Stimulated activated memory B cell treated with anti-CD40 and anti-IgM and Interleukin-4, amounts not matched to agents 10 μg/mL and 1 μg/mL and 100 μg/mL, for 72 hours (primary cell): ENCODE measurements at places on chromosomes 2 and 18.

GRCh38 chr2:226892729-226893128 is 56.9 kb downstream of the RHBDD1 start:
- ATAC-seq: no peak

DNA sequence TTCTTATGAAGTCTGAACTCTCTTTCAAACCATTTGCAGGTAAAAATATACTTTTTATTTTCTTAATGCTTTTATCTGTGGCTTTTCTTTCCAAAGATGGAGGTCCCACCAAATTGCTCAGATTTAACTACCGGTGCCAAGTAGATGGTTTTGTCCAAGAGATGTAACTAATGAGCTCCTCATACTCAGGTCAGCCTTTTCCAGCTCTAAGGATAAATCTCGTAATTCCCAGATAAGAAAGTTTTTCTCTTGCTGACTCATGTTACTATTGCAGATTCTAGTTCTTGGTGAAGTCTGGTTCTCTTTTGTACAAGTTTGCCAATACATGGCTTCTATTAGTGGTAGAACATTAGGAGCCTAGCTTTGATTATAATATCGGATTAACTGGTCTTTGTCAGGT is 550.8 kb upstream of the ZNF804A start:
- ATAC-seq: no peak

DNA sequence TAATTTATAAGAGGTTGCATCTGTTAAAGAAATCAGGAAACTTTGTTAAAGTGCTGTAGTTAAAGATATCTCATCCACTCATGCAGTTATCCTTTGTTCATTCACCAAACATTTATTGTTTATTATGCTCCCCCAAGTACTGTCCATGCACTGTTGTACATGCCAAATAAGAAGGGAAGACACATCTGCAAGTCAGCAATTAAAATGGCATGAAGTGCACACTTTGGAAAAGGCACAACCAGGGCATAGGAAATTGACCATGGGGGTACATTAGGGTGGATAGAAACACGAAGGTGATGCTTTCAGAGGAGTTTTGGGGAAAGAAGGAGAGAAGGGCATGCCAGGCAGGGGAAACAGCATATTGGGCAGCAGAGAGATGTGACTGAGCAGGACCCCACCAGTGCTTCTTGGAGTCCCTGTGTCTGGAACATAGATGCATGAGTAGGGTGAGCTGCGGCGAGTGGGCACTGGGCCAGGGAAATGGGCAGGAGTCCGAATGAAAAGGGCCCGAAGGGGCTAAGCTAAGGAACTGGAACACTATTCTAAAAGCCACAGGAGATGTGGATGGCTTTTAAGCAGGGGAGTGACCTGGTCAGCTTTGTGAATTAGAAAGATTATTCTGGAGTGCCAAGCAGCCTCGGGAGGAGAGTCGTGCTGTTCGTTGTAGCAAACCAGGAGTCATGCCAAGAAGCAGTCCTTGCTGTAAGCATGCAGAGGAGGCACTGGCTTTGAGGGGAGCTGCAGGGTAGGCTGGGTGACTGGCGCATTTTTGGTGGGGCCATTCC is 316.3 kb downstream of the AGPS start:
- no peak for ATAC-seq

GRCh38 chr18:61322265-61322873 is 10.9 kb upstream of the CDH20 start:
- ATAC-seq: peak; percentile 80
